ENCODE measurements at places on chromosomes 4 and X. TPM values are rescaled to one million over a fixed set of nuclear protein-coding genes. Genes with fewer than 3 reads are reported as not detected.

Gene BLTP1
- 40.7 TPM for polyA plus RNA-seq

Gene CNGA1
- polyA plus RNA-seq, result not detected

Gene SUPT20HL1
- not detected for polyA plus RNA-seq

Gene RPS6KA6
- 8.5 TPM for polyA plus RNA-seq

Gene DSPP
- not detected for polyA plus RNA-seq

Gene KIAA1210
- polyA plus RNA-seq, result not detected

Gene PAGE5
- polyA plus RNA-seq, result not detected

Gene GABRA4
- 0.72 TPM for polyA plus RNA-seq

Gene TGIF2LX
- not detected for polyA plus RNA-seq

Gene NPY5R
- 15.5 TPM for polyA plus RNA-seq

Gene RHOXF1
- polyA plus RNA-seq, result 4.8 TPM

Gene TRPC5OS
- polyA plus RNA-seq, result not detected

Gene BDH2
- polyA plus RNA-seq, result 120 TPM

Gene ZDHHC15
- polyA plus RNA-seq, result 0.88 TPM

Gene SLC25A4
- 89.2 TPM for polyA plus RNA-seq

Gene MAGEH1
- 51.3 TPM for polyA plus RNA-seq

Gene ITIH6
- polyA plus RNA-seq, result not detected

Gene CT47C1
- not detected for polyA plus RNA-seq

Gene ABRAXAS1
- polyA plus RNA-seq, result 13.3 TPM

Gene HELT
- polyA plus RNA-seq, result not detected

Gene KANTR
- 9.4 TPM for polyA plus RNA-seq

Gene SPIN2A
- 1.2 TPM for polyA plus RNA-seq

Gene CNKSR2
- not detected for polyA plus RNA-seq

Gene GNRHR
- not detected for polyA plus RNA-seq

Gene SRPX
- polyA plus RNA-seq, result 39.8 TPM

Gene FGD1
- polyA plus RNA-seq, result 1.0 TPM

Gene SASH3
- polyA plus RNA-seq, result 0.90 TPM

Gene ATP1B4
- not detected for polyA plus RNA-seq

Gene SPANXA1
- polyA plus RNA-seq, result not detected

Gene SPP1
- 89.2 TPM for polyA plus RNA-seq

Gene CLCN4
- polyA plus RNA-seq, result 0.88 TPM

Gene PABPC1L2B
- not detected for polyA plus RNA-seq

Gene HOPX
- polyA plus RNA-seq, result 20.4 TPM

Gene NLRP2B
- not detected for polyA plus RNA-seq

Gene GAGE12F
- polyA plus RNA-seq, result not detected

Gene VCX2
- not detected for polyA plus RNA-seq

Gene BBS12
- polyA plus RNA-seq, result 2.5 TPM

Gene PDLIM3
- polyA plus RNA-seq, result 481 TPM

Gene GPR173
- 1.6 TPM for polyA plus RNA-seq

Gene EDNRA
- polyA plus RNA-seq, result 5.9 TPM

Gene CT45A10
- not detected for polyA plus RNA-seq

Gene SSX4
- polyA plus RNA-seq, result not detected

Gene ANK2
- polyA plus RNA-seq, result 8.7 TPM

All from aorta (tissue), 5 donors.